Colonic mucosa (tissue), 4 donors: ENCODE measurements at places on chromosomes 3 and 15. TPM values are rescaled to one million over a fixed set of nuclear protein-coding genes. Genes with fewer than 3 reads are reported as not detected.

- DNase-seq, result no peak
Observed at GRCh38 chr15:65535192-65535591, 4.9 kb downstream of the HACD3 start.

DNA sequence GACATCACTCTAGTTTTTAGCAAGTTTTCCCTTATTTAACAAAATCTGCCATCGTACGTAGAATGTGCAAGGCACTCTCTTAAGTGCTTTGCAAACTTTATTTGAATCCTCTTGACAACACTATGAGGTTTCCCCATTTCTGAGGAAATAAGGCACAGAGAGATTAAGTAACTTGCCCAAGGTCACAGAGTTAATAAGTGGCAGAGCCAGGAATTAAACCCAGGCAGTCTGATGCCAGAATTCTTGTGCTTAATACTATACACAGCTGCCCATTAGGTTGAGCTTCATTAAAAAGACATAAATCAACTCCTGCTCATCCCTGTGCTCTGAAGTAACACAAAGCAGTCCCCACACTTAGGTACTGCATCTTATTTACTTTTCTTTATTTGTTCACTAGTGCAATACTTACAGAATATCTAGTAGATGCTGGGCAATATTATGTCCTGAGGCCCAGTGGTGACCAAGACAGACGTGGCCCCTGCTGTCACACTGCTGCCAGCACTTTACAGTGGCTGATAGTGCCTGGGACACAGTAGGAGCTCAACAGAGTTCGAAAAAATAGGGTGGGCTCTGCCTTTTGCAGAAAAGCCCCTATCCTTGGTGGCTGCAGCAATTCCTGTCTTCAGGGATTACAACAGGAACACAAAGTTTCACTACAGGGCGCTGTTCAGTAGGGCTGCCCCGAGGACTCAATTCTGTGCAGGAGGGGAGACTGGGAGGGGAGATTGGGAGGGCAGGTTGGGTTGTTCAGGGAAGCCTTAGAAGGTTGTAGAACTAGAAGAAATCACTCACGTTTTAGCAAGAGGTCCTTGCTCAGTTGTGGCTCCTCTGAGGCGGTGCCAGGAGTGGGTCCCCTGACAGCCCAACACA is 138.3 kb upstream of the TPM1 start:
- no peak for DNase-seq

DNA sequence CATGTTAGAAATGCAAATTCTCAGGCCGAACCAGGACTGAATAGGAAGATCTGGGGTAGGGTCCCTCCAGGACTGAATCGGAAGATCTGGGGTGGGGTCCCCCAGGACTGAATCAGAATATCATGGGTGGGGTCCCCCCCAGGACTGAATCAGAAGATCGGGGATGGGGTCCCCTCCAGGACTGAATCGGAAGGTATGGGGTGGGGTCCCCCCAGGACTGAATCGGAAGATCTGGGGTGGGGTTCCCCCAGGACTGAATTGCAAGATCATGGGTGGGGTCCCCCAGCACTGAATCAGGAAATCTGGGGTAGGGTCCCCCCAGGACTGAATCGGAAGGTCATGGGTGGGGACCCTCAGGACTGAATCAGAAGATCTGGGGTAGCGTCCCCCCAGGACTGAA is 48.2 kb upstream of the TNK2 start:
- DNase-seq, result no peak

The TMCO5A gene
- total RNA-seq, result not detected

GRCh38 chr3:128549283-128550112 is 56.5 kb upstream of the GATA2 start:
- no peak for DNase-seq

The SOX14 gene
- total RNA-seq, result not detected

The SPTSSB gene
- 3.5 TPM for total RNA-seq

The ADGRG7 gene
- total RNA-seq, result 13.4 TPM

The LDHAL6B gene
- not detected for total RNA-seq
